ENCODE measurements at places on chromosomes 3 and 15. TPM values are rescaled to one million over a fixed set of nuclear protein-coding genes. Genes with fewer than 3 reads are reported as not detected.
A peak's percentile ranks its signal among the peaks of the same experiment; 100 is the strongest.

The MESP2 gene
- 0.30 TPM for polyA plus RNA-seq

The CRABP1 gene
- polyA plus RNA-seq: 35.2 TPM

GRCh38 chr3:49840388-49840787, 16.0 kb downstream of the TRAIP start:
- no peak for DNase-seq

The KCNAB1 gene
- 3.5 TPM for polyA plus RNA-seq

The CASR gene
- polyA plus RNA-seq: 26.8 TPM

GRCh38 chr3:64291956-64292355, 66.7 kb upstream of the PRICKLE2 start:
- no peak for DNase-seq

- DNase-seq: no peak
These were observed 119.3 kb upstream of the SLC24A5 start for GRCh38 chr15:48001393-48002039.

GRCh38 chr15:51390966-51391422, 49.5 kb downstream of the GLDN start:
- DNase-seq: no peak

The TNFAIP8L3 gene
- 1.8 TPM for polyA plus RNA-seq

GRCh38 chr3:176005564-176005963, 1146.4 kb downstream of the NAALADL2 start:
- no peak for DNase-seq

GRCh38 chr3:141096164-141096563, 45.0 kb downstream of the SPSB4 start:
- DNase-seq: no peak

- no peak for DNase-seq
These were observed 43.2 kb upstream of the KLHL25 start for GRCh38 chr15:85837881-85838280.

The ZIC4 gene
- polyA plus RNA-seq: not detected

The ABI3BP gene
- 16.3 TPM for polyA plus RNA-seq

DNA sequence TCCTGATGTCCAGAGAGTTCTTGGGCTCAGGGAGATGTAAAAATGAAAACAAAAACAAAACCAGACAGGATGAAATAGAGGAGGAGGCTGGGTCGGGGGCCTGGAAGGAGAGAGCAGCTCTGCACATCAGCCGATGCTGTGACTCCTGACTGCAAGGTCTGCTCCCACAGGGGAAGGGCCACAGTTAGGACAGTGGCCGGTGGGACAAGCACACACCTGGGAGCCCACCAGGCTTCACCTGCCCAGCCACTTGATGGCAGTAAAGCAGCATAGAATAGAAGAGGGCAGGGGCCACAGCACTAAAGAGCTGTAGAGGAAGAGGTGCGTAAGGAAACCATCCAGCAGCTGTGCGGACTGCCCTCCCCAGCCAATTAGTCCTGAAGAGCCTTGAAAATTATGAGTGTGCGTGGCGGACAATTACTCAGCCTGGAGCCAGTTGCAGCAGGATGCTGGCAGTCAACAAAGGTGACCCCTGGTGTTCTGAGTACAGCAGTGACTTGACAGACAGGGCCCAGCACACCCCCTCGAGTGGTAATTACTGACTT, 29.8 kb downstream of the ALS2CL start:
- no peak for DNase-seq

The WWTR1 gene
- 111 TPM for polyA plus RNA-seq

DNA sequence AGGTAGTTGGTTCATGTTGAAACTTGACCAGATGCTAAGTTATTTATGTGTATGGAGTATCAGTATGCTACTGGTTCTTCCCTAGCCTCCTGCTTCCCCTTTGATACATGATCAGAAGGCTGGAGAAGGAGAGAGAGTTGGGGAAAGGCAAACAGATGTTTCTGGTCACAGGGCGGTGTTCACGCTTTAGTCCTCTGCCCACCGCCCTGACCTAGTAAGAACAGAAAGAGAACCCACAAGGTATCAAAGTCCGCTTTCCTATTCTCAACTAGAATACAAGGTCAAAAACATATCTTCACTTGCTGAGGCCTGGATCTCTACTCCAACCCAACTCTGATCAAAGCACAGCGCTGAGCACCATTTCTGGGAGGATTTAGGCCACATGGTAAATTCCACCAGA, 55.5 kb downstream of the NCEH1 start:
- no peak for DNase-seq

The PIERCE2 gene
- polyA plus RNA-seq: 6.3 TPM

DNA sequence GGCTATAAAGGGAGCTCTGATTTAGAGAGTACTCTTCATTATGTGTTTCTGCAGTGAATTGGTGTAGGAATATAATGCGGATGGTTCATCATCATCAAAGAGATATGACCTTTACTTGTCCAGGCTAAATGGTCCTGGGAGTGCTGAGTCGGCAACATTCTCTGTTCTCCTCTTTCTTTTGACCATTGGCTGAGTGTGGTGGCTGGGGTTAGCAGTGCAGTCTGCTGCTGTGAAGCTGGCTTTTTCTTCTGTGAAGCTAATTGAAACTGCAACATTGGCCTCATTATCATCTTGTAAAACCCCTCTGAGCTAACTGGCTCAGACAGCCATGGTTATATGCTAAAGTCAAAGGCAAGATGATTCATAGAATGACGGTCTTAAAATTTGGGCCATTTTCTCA, 83.8 kb downstream of the THRB start:
- DNase-seq: no peak

The B3GNT5 gene
- polyA plus RNA-seq: 22.3 TPM

DNA sequence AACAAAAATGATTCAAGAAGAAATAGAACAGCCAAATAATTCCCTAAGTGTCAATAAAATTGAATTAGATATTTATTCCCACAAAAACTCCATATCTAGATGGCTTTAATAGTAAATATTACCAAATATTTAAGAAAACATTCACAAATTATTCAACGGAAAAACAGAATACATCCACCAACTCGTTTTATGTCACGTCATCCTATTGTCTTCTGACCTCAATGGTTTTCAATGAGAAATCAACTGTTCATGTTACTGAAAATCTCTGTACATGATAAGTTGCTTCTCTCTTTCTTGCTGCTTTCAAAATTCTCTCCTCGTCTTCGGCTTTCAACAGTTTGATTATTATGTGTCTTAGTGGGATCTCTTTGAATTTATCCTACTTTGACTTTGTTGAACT, 17.1 kb upstream of the FBXL2 start:
- no peak for DNase-seq

DNA sequence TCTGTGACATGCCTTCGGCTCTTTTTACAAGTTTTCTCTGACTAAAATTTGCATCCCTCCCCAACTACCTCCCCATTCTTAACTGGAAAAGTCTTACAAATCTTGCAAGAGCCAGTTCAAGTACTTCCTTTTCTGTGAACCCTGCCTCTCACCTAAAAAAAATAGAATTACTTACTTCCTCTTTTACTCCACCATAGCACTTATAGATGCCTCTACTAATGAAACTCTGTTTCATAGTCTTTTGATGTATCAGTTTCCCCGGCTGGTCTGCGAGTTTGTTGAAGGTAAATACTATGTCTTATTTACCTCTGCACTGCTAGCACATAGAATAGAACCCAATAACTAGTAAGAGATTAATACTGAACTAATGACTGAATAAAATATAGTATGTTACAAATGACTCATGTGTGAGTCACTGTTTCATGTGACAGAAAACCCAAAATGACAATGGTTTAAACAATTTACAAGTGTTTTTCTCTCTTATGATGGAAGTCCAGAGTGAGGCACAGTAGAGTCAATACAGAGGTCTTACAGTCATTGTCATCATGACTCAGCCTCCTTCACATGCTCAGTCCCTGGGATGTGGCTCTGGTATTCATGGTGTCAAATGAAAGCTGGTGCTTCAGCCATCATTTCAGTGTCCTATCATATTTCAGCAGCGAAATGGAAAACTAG, 393.5 kb downstream of the RSL24D1 start:
- no peak for DNase-seq

DNA sequence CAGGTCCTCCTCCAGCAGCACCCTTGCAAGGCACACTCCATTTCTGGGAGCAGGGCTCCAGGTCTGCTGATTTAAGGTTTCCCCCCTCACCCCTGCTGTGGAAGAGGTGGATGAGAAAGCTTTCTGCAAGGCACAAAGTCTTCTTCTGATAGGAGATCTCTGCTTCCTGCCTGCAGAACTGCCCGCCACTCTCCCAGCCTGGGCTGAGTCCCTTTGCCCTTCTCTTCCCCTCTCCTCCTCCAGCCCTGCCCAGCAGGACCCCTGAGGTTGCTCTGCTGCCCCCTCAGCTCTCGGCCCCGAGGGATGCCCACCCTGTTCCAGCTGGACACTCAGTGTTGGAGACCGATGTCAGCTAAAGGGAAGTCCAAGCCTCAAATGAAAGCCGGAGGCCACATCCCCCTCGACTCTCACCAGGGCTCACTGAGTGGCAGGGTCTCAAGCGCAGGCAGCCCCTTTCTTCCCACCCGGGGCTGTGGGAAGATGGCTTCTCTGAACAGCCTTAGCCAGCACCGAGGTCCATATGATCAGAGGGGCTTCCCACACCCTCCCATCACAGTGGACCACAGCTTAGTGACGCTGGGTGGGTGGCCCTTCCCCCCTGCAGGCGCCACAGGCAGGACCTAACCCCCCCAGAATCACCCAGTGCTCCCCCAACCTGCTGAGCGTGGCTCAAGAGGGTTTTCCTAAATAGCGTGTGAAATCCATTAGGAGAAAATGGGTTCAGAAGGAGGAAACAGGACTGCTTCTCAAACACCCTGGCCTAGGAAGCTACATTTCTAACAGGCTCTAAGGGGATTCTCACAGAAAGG, 4.0 kb downstream of the ATP10A start:
- no peak for DNase-seq

GRCh38 chr3:161069511-161070251, 35.5 kb downstream of the B3GALNT1 start:
- no peak for DNase-seq

DNA sequence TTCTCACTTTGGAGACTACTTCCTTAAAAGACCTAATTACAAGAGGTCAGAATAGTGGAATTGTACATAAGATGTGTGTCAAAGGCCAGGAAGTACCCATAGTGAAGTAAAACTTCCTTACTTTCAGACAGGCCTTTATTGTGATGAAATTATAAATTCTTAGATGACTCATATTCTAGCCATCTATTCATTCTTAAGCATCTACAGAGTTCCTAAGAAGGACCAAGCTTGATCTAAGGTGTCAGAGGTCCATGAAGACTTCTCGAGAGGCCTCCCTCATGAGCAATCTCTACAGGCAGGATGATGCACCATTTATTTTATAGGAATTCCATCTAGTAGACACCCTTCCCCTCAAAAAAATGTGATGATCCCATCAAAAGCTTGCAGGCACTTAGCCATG, 493.3 kb downstream of the MAGI1 start:
- DNase-seq: no peak

The FEZF2 gene
- not detected for polyA plus RNA-seq

DNA sequence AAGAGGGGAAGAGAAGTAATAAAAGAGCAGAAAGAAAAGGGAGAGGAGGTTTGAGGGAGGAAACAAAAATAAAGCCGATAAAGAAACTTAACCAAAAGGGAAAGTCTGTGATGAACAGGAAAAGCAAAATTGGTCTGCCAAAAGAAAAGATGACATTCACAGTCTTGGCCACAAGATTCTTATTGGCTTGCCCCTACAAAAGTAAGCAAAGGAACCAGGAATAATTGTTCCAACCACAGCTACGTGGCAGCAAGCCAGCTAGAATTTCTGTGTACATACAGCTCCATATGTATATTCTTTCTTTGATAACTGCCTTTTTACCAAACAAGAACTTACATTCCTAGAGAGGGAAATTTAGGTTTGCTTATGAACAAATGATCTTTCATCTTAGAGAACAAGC, 79.6 kb downstream of the MLH1 start:
- peak; percentile 6 for DNase-seq

DNA sequence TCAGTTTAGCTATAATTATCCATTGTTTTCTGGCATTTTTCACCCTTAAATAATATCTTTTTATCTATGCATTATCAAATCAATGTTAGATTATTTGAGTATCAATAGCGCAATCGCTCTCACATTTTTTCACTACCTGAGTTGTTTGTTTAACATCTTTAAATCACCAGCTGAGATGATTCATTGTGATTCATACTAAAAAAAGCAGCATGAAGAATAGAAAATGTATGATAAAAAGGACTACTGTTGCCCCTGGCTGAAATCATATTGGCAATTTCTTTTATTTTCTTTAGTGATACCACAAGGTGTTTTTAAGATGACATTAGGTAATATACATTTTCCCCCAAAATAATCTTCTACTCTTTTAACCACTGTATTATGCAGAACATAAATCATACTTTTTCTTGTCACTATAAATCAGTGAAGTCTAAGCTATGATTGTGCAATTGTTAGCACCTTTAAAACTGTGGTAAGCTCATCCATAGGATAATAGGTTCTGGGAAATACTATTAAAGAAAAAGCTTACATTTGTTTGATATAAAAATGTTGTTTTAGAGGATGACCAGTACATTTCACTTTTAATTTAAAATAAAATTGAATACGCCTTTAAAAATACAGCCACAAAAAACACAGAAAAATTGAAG, 889.1 kb downstream of the NAALADL2 start:
- DNase-seq: no peak

DNA sequence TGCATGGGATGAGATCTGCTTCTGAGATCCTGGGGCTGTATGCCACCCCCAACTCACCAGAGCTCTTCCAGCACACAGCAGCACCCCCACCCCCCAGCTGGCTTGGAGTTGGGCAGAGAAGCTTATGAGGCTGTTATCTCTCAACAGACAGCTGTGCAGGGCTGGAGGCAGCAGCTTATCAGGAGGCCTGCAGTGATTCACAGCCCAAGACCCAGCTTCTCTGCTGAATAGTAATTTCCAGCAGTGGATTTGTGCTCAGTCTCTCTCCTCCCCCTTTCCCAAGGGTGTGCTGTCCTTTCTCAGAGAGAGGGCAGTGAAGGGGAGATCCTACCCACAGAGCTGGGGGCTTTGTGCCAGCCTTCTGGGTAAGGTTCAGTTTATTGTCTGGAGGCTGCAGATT, 2.1 kb downstream of the RPP25 start:
- no peak for DNase-seq

The ZKSCAN7 gene
- 18.0 TPM for polyA plus RNA-seq

GRCh38 chr15:58448331-58448730, 16.5 kb downstream of the LIPC start:
- no peak for DNase-seq

DNA sequence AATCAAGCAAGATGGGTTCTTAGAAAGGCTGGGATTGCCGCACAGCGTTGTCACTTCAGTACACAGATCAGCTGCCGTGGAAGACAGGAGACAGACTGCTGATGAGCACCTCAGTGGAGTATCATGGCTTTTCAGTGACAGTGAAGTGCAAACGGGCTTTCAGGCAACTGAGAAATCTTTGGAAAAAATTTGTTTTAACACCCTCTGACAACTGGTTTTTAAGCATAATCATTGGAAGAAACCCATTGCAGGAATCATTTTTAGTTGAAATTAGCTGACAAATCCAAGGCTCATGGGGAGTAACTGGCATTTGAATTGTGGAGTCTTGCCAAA, 418.8 kb downstream of the OTOL1 start:
- peak; percentile 3 for DNase-seq

DNA sequence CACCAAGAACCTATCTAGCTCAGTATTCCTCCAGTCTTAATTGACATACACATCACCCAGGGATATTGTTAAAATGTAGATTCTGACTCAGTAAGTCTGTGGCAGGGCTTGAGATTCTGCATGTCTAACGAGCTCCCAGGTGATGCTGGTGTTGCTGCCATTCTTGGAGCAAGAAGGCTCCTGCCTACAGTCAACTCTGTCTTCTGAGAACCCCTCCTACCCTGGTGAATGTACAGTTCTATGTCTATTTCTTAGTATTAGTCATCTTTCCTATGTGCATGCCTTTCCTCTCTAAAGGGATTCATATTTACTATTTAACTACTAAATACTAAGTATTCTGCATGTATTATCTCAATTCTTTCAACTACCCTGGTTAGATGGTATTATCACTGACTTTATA, 268.7 kb downstream of the EDEM1 start:
- DNase-seq: no peak

- DNase-seq: no peak
These were observed 153.8 kb upstream of the RORA start for GRCh38 chr15:61382927-61383326.
